ENCODE measurements at places on chromosomes 5 and 9.
A peak's percentile ranks its signal among the peaks of the same experiment; 100 is the strongest.

- no peak for DNase-seq
Measured at GRCh38 chr5:171371326-171371725, 16.3 kb upstream of the NPM1 start.

DNA sequence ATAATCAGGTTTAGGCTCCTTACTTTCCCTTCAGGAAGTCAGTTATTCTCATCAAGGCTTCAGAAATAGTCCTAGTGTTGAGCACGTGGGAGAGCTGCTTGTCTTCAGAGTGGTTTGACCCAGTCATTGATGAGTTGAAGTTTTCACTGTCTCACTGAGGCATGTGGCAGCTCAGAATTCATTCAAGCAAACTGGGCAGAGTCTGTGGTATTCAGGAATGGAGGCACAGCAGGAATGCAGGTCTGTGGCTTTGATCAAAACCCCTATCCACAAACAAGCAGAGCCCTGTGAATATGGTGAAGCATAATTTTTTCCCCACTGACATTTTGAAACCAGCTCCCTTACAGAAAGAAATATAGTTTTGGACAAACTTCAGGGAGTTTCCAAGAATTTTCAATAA, 207.3 kb downstream of the CD180 start:
- no peak for DNase-seq

GRCh38 chr5:135615581-135616260, 36.9 kb upstream of the CXCL14 start:
- no peak for DNase-seq

DNA sequence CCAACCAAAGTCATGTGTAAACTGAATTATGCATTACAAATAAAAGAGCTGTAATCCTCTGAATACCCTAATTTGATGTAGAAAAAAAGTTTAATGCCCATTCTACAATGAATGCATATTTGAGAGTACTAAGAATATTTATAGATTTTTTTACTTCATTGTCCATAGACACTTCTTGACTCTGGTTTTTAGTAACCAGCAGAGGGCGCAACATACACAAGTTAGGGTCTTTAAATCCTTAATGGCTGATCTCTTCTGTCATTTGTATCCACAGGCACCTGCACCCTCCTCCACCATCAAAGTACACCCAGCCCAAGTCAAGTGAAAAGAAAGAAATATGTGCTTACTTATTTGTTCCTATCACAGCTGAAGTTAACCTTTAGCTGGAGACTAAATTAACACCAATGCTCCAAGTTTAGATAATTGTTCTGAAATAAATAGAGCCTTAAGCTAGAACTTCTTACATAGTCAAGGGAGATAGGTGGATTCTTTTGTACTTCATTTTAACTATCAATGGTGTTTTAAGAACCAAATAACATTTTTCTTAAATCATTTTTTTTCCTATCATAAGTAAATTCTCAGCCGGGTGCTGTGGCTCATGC, 524.2 kb upstream of the DAB2 start:
- DNase-seq: peak; percentile 52

- DNase-seq: no peak
Measured at GRCh38 chr9:122252796-122253195, 11.8 kb downstream of the RBM18 start.

GRCh38 chr9:130607640-130608420, 28.5 kb downstream of the FUBP3 start:
- DNase-seq: no peak

DNA sequence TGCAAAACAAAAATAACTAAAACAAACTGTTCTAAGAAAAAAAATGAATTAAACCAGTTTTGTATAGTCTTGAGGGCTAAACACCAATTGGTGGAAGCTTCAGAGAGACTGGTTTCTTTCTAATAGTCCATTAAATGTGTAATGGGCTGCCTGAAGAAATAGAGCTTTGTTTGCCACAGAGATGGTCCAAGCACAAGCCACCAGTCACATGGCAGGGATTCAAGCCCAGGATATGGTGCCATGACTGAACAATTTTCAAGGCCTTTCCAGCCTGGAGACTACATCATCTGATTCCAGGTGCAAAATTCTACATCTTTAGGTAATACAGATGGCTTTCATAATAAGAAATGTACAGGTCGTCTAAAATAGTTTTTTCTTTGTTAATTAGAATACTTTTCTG, 355.3 kb downstream of the NR2F1-AS1 start:
- DNase-seq: no peak
